ENCODE measurements at places on chromosomes 13 and 19. TPM values are rescaled to one million over a fixed set of nuclear protein-coding genes. Genes with fewer than 3 reads are reported as not detected.

ZNF468 gene
- 20.0 TPM for total RNA-seq

SKA3 gene
- total RNA-seq = 2.4 TPM

PODNL1 gene
- total RNA-seq = 3.3 TPM

CRX gene
- not detected for total RNA-seq

DNA sequence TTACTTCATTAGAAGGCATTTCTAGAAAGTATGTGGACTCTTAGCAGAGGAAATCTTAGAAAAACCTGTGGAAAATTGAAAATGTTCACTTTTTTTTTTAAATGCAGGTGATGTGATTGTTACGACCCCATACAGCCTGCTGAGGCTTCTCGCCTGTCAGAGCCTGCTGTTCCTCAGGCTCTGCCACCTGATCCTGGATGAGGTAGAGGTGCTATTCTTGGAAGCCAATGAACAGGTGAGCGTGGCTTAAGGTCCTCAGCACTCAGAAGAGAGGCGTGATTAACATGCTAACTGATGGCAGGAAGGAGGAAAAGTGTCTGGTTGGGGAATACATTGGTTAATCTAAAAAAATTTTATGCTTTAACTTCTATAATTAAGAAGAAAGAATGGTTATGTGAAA, 71.4 kb downstream of the SLC7A9 start:
- no peak for DNase-seq

GRCh38 chr13:49441312-49441711, 2.6 kb downstream of the CAB39L start:
- DNase-seq = no peak

GRCh38 chr19:29479941-29480340, 45.9 kb upstream of the VSTM2B start:
- no peak for DNase-seq

DNA sequence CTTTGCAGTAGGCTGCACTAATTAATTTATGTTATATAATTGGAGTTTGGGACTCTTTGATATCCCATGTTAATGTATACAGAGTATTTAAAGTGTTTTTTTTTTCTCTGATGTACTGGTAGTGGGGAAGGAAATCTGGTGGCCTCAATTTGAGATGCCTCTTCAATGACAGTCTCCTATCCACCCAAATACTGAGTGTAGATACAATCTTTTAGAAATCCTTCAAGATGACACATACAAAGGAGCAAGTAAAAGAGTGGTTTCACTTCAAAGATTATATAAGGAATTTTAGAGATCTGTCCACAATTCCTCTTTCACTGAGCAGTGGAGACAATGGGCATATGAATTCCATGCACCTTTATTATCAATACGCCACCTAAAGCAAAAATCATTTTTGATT, 15.1 kb downstream of the NALCN start:
- no peak for DNase-seq

DNA sequence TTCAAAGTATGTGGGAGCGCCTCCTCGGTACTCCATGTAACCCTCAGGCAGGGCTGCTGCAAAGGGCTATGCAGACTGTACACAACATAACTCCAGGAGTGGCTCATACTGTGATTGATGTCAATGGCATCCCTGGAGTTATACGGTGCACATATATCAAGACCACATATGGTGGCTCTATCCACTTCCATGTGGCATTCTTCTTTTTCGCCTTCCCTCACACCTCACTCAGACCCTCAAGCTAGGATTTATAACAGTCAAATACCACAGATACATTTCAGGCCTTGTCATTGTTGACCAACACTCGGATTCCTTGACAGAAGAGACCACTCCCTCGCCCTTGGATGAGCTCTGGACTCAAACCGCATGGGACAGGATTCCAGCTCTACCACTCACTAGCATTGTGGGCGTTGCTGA, 11.3 kb upstream of the UBL3 start:
- DNase-seq = peak; percentile 98

GRCh38 chr13:23427342-23427843, 6.1 kb downstream of the SACS start:
- DNase-seq = peak; percentile 99

DNA sequence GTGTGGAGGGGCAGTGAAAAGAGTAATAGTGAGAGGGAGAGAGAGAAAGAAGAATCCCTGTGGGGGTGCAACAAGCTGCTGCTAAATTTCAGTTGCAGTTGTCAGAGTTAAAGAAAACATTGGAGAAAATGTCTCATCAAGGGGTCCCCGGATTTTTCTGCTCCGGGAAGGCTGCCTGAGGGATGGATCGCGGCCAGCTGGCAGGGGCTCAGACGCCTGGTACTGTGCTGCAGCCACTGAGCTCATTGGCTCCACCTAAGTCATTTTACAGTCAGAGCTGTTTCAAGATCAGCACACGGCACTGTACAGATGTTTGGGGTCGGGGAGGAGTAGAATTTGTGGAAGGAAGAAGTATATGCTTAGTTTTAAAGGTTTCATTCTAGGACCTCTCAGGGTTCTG, 106.2 kb downstream of the SHISA2 start:
- DNase-seq = peak; percentile 53

GRCh38 chr13:109385242-109385560, 401.2 kb downstream of the IRS2 start:
- peak; percentile 75 for DNase-seq

GRCh38 chr13:88586263-88586662, 915.1 kb downstream of the SLITRK5 start:
- DNase-seq = peak; percentile 10

DNA sequence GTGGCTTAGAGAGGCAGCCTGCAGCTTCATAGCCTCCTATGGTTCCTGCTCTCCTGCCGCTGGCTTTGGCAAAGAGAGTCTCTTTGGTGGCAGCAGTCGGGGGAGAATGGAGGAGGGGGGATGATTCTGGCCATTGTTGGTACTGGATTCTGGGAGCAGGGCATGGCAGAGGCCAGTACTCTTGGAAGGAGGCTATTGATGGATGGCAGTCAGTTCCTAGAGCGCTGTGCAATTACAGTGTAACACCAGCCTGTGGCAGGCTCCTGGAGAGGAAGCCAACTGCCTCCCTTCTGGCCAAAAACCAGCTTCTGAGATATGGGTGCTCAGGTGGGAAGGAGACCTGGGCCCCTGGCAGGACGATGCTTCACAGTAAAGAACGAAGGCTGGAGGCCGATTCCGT, 47.9 kb upstream of the TMTC4 start:
- no peak for DNase-seq

DNA sequence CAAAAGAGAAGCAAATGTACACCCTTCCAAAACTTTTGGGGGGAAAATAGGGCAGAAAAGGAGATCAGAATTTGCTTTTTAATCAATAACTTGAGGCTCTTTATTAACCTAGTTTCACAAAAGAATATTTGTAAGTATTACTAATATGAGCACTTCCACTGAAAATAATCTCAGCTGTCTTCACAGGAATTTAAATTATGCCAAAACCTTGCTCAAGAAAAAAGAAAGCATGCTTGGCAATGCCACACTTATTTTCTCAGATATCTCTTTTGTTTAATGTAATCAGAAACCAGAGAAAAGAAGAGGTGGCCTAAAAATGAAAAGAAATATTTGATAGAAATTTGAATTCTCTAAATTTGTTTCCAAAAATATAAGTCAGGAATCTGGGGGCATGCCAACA, 234.9 kb upstream of the GPC6 start:
- DNase-seq = peak; percentile 57

GRCh38 chr13:97223711-97224541, 1.8 kb downstream of the MBNL2 start:
- peak; percentile 95 for DNase-seq
